NCI-H2227 treated with DMSO at 0.1 percent for 48 hours (cell line): ENCODE measurements at places on chromosomes 2 and 18.

DNA sequence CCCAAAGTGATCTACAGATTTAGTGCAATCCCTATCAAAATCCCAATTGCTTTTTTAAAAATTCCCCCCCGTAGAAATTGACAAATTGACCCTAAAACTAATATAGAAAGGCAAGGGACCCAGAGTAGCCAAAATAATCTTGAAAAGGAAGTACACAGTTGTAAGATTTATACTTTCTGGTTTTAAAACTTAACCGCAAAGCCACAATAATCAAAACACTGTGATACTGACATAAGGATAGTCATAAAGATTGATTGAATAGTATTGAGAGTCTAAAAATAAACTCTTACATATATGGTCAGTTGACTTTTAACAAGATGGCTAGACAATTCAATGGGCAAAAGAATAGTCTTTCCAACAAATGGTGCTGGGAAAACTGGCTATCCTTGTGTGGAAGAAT is 58.7 kb upstream of the GAREM2 start:
- no peak for DNase-seq

DNA sequence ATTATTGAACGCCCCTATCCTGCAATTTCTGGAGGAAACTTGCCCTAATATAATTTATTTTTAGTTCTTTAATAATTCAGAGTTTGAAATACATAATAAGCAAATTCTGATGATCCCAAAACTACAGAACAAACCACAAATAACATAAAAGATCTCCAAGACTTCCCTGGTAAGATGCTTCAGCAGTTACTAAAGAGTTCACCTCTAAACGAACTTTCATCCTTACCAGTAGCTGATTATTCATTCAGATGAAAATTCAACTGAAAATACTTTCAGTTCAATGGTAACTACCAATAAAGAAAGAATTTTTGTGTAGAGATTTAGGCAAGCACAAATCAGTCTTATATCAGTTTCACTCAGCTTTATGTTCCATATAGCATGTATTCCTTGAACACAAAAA is 130.1 kb upstream of the MAPRE2 start:
- DNase-seq: no peak

DNA sequence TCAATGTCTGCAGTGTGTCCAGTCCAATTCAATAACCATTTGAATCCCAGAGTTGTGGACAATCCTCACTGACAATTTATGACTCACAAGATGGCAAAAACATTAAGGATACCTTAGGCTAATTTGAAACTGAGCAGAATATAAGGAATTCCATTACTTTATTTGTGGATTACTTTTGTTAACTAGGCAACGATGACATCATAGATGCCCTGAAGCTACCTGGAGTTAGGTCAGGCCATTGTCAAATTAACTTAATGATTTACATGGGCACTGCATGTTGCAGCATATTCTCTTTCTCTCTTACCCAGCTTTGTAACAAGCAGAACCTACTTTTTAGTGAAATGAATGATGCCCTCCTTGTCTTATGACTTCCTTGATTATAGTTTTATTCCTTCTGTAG is 100.0 kb upstream of the CDCA7 start:
- DNase-seq: no peak

GRCh38 chr2:53668624-53669026 is 99.0 kb upstream of the CHAC2 start:
- no peak for DNase-seq

DNA sequence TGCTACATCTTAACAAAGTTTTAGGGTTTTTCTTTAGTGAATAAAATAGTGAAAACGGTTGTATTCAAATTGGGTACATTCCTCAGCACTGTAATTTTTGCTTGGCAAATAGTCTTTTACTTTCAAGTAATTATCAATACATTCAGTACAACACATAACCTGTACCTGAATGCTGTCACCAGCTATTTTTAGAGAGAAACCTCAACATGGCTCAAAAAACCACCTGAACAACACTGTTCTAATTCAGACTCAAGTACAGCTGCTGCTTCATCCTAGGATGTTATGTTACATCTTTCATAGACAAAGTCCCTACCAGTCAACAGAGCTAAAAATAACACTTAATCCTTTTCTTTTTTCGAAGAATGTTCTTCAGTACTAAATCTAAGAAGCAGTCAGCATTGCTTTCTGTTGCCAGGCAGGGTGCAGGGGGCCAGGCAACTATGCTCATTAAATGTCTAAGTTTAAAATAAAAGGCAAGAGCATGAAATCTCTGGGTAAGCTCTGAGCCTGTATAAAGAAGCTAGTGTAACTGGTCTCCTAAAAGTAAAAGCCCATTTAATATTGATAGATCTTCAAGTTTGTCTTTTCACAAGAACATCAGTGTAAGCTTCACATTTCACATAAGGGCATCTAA is 20.5 kb downstream of the PDIA6 start:
- DNase-seq: no peak

GRCh38 chr2:165864296-165864695 is 70.2 kb upstream of the GALNT3 start:
- peak; percentile 90 for DNase-seq
